ENCODE measurements at places on chromosomes 2 and 18. TPM values are rescaled to one million over a fixed set of nuclear protein-coding genes. Genes with fewer than 3 reads are reported as not detected.
A peak's percentile ranks its signal among the peaks of the same experiment; 100 is the strongest.

DNA sequence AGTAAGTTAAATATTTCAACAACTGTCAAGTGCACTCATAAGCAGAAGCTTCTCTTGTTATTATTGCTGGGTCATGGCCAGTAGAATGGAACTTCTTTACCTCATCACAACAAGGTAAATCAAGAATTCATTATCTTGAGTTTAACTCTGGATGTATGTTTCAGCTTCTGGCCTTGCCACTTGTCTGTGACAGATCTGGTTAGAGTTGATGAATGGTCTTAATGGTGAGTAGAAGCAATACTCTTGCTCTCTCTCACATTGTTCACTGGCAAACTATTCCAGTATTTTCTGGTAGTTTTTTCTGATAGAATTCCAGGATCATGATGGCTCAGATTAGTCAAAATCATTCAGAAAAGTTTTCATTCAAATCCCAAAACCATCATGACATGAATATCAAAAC lies 51.3 kb upstream of the NR4A2 start:
- H3K27me3 ChIP-seq, result no peaks in the 10 kb centered on the region
- no peak overlapping the region for H3K4me3 ChIP-seq
- no peak overlapping the region for H3K27ac ChIP-seq
- no peaks in the 10 kb centered on the region for H3K4me1 ChIP-seq

- no peak for DNase-seq
- no peak overlapping the region for H3K4me3 ChIP-seq
- H3K27me3 ChIP-seq, result no peaks in the 10 kb centered on the region
- no peak overlapping the region for H3K27ac ChIP-seq
- H3K4me1 ChIP-seq, result no peaks in the 10 kb centered on the region
Measured at GRCh38 chr2:128492966-128493811, 174.5 kb upstream of the HS6ST1 start.

DNA sequence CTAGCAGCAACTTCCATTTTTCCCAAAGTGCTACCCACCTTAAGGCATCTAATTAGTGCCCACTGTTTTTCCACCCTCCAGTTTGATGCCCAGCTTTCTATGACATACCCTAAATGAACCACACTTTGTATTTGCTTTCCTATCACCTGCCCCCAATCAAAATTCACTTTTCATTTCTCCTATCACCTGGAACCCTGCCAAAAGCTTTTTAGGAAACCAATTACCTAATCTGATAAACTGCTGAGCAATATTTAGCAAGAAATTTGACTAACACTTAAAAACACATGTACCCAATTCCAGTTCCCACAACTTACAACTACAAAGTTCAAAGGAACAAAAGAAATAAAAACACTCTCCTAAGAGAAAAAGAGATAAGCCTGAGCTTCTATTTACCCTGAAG lies 71.7 kb downstream of the IKZF2 start:
- H3K36me3 ChIP-seq, result no peaks in the 10 kb centered on the region
- no peak for DNase-seq
- no peaks in the 10 kb centered on the region for H3K27me3 ChIP-seq
- no peak overlapping the region for H3K4me3 ChIP-seq

- no peaks in the 10 kb centered on the region for H3K36me3 ChIP-seq
- no peaks in the 10 kb centered on the region for H3K4me1 ChIP-seq
- no peak for DNase-seq
- no peak overlapping the region for H3K4me3 ChIP-seq
Measured at GRCh38 chr18:67876871-67877270, 360.4 kb upstream of the DSEL start.

DNA sequence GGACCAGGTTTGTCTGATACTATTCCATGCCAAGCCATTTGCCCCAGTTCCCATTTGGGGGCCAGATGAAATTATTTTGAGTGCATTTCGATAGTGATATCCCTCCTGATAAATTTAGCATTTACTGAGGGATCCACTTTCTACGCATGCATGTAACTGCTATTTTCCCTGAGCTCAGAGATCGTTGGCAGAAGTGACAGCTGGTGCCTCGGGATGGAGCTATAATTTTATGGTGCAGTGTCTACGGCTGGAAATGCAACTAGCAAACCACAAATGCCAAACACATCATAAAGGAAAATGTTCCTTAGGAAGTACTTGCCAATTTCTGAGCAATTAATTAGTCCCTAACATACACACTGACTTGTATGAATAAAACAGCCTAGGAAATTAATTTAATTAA lies 254.8 kb downstream of the SLC8A1 start:
- DNase-seq, result no peak
- H3K4me1 ChIP-seq, result no peaks in the 10 kb centered on the region
- no peak overlapping the region for H3K4me3 ChIP-seq
- no peaks in the 10 kb centered on the region for H3K36me3 ChIP-seq

DNA sequence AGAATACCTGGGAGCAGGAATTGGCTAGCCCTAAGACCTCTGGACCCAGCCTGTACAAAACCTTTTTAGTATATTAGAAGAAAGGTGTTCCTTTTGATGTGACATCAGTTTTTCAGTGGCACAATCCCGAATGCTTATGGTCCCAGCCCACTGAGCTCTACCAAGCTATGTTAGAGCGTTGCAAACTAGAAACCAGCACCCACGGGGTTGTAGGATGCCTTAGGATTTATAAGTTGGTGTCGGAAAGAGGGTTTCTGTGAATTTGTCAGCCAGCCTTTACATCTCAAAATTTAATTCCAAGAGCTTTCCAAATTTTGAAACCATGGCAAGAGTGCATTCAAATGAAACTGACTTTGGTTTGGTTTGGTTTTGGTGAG lies 499 bp upstream of the LMAN1 start:
- no peaks in the 10 kb centered on the region for H3K36me3 ChIP-seq
- no peaks in the 10 kb centered on the region for H3K27me3 ChIP-seq
- peak overlapping the region; percentile 75 for H3K27ac ChIP-seq
- H3K4me3 ChIP-seq, result peak overlapping the region; percentile 92
- DNase-seq, result no peak

GRCh38 chr2:174624895-174625430 lies 27.4 kb upstream of the WIPF1 start:
- no peak overlapping the region for H3K27ac ChIP-seq
- H3K36me3 ChIP-seq, result no peaks in the 10 kb centered on the region
- no peaks in the 10 kb centered on the region for H3K27me3 ChIP-seq
- H3K4me1 ChIP-seq, result no peaks in the 10 kb centered on the region
- H3K4me3 ChIP-seq, result no peak overlapping the region

DNA sequence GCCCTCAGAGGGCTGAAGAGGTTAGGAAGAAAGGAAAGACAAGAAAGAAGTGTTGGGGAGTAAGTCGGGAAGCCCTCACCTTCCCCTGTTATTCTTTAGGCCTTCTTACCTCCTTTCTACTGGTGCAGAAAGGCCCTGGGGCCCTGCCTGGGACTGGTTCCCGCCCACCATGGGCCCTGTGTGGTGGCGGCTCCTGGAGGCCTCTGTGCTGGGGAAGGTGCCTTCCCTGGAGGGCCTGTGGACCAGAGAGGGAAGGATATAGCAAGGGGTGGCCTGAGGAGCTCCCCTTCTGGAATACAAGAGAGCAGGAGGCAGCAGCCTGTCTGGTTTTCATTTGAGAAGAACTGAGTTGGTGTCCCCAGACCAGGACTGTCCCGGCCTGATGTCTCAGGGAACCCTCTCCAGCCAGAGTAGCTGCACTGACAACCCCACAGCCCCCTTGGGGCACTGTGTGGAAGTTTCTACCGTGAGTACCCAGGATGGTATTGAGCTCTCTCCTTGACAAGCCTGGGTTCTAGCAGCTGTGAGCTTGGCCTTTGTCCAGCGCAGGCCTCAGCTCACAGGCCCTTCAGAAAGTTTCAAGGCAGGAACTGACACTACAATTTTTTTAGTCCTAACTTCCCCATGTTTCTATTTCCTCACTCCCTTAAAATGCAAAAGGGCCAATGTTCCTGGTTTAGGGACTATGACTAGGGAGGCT lies 47.1 kb downstream of the EFR3B start:
- H3K4me1 ChIP-seq, result no peaks in the 10 kb centered on the region
- no peak overlapping the region for H3K27ac ChIP-seq
- H3K4me3 ChIP-seq, result no peak overlapping the region
- no peak for DNase-seq

GRCh38 chr2:44668336-44668735 lies 273.2 kb upstream of the SIX3 start:
- H3K27ac ChIP-seq, result no peak overlapping the region
- no peaks in the 10 kb centered on the region for H3K27me3 ChIP-seq
- H3K36me3 ChIP-seq, result no peaks in the 10 kb centered on the region
- H3K4me3 ChIP-seq, result no peak overlapping the region

DNA sequence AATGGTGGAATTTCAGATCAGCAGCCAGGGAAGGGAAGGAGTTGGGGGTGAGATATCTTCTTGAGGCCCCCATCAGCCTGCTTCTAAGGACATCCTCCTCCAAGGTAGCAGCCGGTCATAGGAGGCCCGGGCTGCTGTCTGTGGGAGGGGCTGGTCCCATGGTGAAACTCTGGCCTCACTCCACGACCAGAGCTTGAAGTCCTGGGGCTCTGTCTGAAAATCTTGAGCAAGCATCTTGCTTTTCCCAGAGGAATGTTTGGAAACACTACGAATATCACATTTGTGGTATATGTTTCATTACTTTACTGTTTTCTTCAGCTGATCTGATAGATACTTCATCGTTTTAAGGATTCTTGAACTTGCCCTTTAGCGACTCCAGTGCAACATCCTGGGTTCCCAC lies 103.7 kb downstream of the CTAGE1 start:
- no peaks in the 10 kb centered on the region for H3K27me3 ChIP-seq
- H3K36me3 ChIP-seq, result no peaks in the 10 kb centered on the region
- H3K4me1 ChIP-seq, result no peaks in the 10 kb centered on the region
- no peak overlapping the region for H3K27ac ChIP-seq
- H3K4me3 ChIP-seq, result no peak overlapping the region

DNA sequence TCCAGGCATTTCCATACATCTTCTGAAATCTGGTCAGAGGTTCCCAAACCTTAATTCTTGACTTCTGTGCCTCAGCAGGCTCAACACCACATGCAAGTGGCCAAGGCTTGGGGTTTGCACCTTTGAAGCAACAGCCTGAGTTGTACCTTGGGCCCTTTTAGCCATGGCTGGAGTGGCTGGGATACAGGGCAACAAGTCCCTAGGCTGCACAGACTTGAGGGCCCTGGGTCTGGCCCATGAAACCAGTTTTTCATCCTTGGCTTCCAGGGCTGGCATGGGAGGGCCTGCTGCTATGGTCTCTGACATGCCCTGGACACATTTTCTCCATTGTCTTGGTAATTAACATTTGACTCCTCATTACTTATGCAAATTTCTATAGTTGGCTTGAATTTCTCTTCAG lies 988.8 kb upstream of the CNTNAP5 start:
- no peaks in the 10 kb centered on the region for H3K4me1 ChIP-seq
- no peak for DNase-seq
- no peak overlapping the region for H3K4me3 ChIP-seq
- no peak overlapping the region for H3K27ac ChIP-seq
- no peaks in the 10 kb centered on the region for H3K36me3 ChIP-seq

DNA sequence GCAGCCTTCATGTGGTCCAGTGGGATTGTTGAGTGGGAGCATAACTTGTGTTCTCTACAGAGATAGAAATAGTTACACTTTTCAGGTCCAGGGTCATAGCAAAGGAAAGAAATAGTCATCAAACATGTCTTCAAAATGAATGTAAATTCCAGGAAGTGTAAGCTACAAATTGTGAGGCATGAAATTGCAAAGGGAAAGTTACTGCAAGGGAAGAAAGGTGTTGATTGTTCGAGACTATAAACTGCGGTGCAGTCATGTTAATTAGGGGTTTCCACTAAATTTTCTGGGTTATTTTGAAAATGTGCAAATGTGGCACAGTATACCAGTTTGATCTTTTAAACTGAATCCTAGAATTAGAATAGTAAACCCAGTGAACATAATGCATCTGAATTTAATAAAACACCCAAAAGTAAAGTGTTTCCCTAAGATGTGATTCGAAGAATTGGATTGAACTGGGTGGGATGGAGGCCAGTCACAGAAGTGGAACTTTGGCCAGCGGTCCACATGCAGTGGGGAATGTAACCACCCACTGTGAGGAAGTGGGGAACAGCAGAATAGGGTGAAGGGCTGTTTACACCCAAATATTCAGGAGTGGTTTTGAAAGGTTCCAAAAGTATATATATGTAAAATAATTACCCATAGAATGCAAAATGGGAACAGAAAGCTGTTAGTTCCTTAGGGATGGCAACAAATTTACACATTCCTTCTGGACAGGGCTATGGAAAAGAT lies 126.5 kb upstream of the CCDC68 start:
- DNase-seq, result no peak
- H3K36me3 ChIP-seq, result no peaks in the 10 kb centered on the region
- no peaks in the 10 kb centered on the region for H3K27me3 ChIP-seq
- H3K4me3 ChIP-seq, result no peak overlapping the region
- H3K27ac ChIP-seq, result no peak overlapping the region

GRCh38 chr2:201955702-201956141 lies 77.9 kb upstream of the FZD7 start:
- no peaks in the 10 kb centered on the region for H3K4me1 ChIP-seq
- no peaks in the 10 kb centered on the region for H3K36me3 ChIP-seq
- H3K27ac ChIP-seq, result no peak overlapping the region
- H3K27me3 ChIP-seq, result no peaks in the 10 kb centered on the region
- no peak overlapping the region for H3K4me3 ChIP-seq

GRCh38 chr18:44507729-44508325 lies 172.9 kb upstream of the SETBP1 start:
- H3K27ac ChIP-seq, result peak overlapping the region; percentile 53
- H3K4me3 ChIP-seq, result no peak overlapping the region
- H3K4me1 ChIP-seq, result no peaks in the 10 kb centered on the region
- peak; percentile 72 for DNase-seq
- no peaks in the 10 kb centered on the region for H3K27me3 ChIP-seq

DNA sequence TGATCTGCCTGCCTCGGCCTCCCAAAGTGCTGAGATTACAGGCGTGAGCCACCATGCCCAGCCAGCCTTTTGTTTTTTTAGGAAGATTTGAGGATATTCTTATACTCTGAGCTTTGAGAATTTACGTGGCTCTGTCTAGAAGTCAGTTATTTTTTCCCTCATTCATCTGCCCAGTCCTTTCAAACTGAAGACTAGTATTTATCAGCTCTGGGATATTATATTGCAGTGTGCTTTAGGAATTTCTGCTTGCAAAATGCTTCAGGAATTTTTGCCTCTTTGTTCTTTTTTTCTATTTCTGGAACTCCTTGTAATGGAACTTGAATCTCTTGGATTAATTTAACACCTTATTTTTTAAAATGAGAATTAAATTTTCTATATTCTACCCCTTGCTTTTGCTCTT lies 22.6 kb downstream of the ACSL3 start:
- no peaks in the 10 kb centered on the region for H3K27me3 ChIP-seq
- no peaks in the 10 kb centered on the region for H3K36me3 ChIP-seq
- no peak overlapping the region for H3K4me3 ChIP-seq
- no peak overlapping the region for H3K27ac ChIP-seq
- no peaks in the 10 kb centered on the region for H3K4me1 ChIP-seq

Gene TEX44
- not detected for total RNA-seq

Gene PNKD
- 690 TPM for total RNA-seq

Gene SH3YL1
- 163 TPM for total RNA-seq

Gene CYP27C1
- total RNA-seq, result not detected

Gene DES
- total RNA-seq, result 139 TPM

Gene PDE1A
- total RNA-seq, result 2.8 TPM

All from Peyer's patch (tissue), 4 donors.